ENCODE measurements at places on chromosomes 1 and 21. TPM values are rescaled to one million over a fixed set of nuclear protein-coding genes. Genes with fewer than 3 reads are reported as not detected.

- no peak for DNase-seq
These were observed 37.6 kb downstream of the BEND5 start for GRCh38 chr1:48739091-48739490.

DNA sequence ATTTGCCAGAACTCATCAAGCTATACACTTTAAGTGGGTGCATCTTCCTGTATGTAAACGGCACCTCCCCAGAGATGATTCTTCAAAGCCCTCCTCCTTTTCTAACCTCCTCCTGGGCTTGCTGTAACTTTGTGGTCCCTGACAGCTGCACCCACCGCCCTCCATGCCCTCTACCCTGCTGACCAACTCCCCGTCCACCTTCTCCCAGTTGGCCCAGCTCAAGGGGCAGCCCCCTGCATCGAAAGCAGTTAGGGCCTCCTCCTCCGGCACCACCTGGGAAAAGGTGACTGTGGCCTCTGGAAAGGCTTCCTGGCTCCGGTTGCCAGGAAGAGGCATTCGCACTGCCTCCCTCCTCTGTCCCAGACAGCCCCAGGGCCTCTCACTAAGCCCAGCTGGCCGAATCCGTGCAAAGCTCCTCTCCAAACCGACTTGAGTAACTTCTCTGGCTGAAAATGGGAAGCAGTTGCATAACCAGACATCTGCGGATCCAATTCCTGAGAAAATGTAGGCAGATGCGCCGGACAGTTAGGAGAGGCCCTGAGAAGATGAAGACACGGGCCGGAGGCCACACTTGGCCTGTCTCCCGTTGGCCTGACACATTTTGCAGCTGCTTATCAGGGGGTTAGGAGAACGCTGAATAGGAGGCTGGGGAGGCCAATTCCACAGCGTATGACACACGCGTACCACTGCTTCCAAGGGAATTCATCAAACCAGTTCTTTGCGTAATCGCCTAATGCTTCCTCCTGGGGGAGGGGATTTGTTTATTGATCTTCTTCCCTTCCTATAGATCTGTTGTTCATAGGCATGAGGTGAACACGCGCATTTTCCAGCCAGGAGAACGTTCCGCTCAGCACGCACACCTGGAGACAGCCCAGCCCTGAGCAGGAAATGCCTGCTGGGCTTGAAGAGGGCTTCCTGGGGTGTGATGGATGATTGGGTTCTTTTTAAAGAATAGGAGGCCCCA, 48.7 kb upstream of the COL6A2 start:
- no peak for DNase-seq

GRCh38 chr1:21362096-21362495, 71.8 kb upstream of the ECE1 start:
- no peak for DNase-seq

DNA sequence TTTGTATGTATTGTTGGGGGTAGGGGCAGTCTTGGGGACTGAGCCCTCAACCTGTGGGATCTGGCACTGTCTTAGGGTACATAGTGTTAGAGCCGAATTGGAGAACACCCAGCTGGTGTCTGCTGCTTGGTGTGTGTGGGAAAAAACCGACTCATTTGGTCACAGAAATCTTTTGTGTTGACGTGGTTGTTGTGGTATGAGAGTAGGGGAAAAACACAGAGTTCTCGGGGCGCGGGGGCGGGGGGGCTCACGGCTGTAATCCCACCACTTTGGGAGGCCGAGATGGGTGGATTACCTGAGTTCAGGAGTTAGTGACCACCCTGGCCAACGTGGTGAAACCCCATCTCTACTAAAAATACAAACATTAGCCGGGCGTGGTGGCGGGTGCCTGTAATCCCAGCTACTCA, 15.3 kb upstream of the SRSF10 start:
- no peak for DNase-seq

DNA sequence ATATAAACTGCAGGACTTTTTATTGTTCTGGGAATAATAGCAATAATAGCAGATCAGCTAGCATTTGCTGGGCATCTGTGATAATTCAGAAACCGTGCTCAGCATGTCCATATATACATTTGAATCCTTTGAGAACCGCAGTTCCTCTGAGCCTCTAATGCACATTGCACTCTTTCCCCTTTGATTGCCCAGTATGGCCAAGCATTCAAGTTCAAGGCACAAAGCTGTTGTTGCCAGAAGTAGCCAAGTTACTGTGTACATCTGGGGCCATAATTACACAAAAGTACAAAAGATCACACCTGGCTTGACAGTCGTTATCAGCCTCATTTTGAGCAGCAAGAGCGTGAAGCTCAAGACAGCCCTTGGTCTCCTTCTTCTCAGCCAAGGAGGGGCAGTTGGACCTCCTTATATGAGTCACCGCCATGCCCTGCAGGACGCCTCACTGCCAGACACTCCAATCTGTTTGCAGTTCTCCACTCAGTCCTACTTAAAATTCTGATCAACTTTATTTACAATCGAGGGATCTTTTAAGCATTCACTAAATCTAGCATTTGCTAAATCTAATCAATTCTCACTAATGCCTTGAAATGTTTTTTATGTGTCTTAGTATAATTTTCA, 216.0 kb downstream of the SLC35F3 start:
- no peak for DNase-seq

- DNase-seq: no peak
These were observed 23.1 kb upstream of the DNASE2B start for GRCh38 chr1:84374991-84375696.

DNA sequence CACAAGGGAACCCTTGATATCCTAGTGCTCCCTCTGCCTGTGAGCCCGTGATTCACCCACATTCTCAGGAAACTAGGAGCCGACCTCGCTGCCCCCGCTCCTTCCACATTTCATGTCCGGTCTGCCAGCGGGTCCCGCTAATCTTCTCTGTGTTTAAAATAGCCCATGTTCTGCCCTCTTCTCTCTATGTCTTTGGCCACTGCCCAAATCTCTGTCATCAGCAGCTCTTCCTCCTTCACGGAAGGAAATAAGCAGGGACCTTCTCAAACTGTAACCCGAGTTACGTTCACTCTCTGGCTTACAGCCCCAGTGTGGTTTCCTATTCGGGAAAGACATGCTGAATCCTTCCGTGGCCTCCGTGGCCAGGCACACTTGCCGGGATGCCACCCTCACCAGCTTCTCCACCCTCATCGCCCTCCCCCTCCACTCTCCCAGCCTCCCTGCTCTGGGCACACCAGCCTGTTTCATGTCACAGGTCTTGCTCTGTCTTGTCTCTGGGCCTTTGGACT, 21.1 kb upstream of the UBXN10 start:
- no peak for DNase-seq

DNA sequence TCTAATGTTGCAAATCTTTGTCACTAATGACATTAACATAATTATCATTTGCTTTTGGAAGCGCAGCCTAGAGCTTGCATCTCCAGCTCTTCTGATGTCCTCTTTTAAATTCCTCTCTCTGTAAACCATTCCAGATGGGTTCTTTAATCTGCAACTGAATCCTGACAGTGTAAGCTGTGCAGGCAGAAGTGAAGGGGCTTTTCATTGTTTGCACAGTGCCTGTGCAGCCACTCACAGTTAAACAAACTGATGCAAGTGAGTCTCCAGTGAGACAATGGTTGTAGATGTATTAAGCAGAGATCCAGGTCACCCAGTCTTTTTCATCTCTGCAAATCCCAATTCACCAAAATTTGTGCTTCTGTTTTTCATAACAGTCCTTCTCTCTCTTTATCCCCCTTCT, 22.5 kb upstream of the FCRL5 start:
- DNase-seq: no peak

DNA sequence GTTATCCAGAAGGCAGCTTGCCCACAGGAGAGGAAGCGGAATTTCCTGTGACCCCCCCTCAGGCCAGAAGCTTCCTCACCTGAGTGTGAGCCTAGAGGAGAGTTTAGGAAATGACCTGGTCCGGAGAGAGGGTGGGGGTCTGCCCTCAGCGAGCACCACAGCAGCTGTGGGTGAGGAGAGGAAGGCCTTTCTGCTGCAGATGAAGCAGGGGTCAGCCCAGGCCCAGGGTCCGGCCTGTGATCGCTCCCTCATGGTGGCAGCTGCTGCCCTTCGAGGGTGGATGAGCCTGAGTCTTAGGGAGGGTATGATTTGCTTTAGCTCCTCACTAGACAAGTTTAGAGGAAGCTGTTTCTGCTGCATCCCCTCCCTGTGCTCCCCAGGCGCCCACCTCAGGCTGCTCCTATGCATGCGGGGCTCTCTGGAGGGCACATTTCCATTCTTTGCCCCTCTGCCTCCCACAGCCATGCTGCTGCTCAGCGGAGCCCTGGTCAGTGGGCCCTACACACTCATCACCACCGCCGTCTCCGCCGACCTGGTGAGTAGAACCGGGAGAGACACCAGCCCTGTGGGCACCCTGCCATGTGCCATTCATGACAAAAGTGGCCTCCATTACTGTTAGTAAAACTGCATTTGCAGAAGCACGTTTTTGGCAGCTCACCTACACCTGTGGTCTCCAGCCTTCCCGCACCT, 53.0 kb downstream of the SLC37A1 start:
- no peak for DNase-seq

GRCh38 chr1:188427642-188428041, 1598.9 kb downstream of the PLA2G4A start:
- no peak for DNase-seq

DNA sequence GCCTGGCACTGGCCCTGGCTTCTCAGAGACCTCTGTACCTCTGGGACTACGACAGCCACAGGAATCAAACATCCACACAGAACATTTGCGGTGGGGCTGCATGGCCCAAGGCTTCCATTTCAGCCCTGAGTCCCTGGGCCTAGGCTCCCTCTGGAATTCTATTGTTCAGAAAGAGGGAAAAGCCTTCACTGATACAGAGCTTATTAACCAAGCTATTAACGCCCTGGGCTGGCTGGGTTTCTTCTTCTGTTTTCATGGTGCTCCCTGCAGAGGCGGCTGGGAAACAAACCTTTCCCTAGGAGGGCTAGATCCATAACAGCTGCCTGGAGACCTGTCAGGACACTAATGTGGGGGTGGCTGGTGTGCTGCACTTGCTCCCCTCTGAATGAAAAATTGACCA, 88.2 kb downstream of the KAZN start:
- no peak for DNase-seq

DNA sequence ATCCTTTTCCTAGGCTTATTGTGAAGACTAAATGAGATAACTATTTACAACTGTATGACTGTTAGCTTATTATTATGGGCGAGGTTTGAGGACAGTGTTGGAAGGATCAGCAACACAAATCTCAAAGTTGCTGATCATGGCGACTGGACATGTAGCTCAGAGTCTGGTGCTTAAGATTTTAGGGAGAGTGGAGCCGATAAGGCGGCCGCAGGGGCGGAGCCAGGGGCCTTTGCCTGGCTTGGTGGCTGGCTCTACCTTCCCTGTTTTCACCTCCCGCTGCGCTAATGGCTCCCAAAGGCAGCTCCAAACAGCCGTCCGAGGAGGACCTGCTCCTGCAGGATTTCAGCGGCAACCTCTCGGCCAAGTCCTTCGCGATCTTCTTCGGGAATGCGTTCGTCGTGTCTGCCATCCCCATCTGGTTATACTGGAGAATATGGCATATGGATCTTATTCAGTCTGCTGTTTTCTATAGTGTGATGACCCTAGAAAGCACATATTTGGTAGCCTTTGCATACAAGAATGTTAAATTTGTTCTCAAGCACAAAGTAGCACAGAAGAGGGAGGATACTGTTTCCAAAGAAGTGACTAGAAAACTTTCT, 45.5 kb downstream of the GIPC2 start:
- DNase-seq: no peak

- DNase-seq: no peak
These were observed 257.7 kb downstream of the ATG4C start for GRCh38 chr1:63041660-63042059.

- DNase-seq: peak; percentile 78
These were observed 820 bp upstream of the TTF2 start for GRCh38 chr1:117059334-117059677.

DNA sequence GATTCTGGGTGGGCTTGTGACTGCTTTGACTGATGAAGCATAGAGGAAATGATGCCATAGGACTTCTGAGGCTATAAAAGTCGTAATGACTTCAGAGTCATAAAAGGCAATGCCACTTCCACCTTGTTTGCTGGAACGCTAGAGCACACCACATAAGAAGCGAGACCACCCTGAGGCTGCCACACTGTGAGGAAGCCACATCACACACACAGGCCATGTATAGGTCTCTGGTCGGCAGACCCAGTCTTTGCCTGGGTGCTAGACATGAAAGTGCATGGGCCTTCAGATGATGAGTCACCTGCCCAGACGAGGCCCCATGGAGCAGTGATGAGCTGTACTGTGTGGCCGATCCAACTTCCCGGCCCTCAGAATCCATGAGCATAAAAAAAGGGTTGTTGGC, 14.2 kb upstream of the KANK4 start:
- no peak for DNase-seq

ITSN1 gene
- 6.7 TPM for total RNA-seq

FAM167B gene
- total RNA-seq: 1.1 TPM

KDM1A gene
- 27.3 TPM for total RNA-seq

MTHFR gene
- 14.8 TPM for total RNA-seq
